ENCODE measurements at places on chromosomes 13 and 19.

DNA sequence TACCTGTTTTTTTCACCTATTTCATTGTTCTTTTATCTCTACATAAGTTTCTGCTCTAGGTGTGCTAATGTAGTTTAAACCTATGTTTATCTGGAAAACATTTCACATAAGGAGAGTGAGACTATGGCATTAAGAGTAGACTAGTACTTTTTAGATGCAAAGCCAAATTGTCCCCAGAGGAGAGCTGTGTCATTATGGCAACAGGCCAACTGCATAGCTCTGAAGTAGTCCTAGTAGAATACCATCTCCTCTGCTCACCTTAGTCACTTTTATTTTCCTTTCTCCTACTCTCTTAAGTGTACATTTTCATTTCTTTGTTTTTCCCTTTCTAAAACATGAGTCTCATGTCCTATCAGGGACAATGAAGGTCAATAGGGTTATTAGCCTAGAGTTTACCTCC, 123.1 kb downstream of the ITGBL1 start:
- DNase-seq = no peak

- no peak for DNase-seq
Measured at GRCh38 chr19:49465371-49465770, 8.6 kb upstream of the FLT3LG start.

- DNase-seq = no peak
Measured at GRCh38 chr13:47126432-47126831, 229.6 kb upstream of the HTR2A start.

DNA sequence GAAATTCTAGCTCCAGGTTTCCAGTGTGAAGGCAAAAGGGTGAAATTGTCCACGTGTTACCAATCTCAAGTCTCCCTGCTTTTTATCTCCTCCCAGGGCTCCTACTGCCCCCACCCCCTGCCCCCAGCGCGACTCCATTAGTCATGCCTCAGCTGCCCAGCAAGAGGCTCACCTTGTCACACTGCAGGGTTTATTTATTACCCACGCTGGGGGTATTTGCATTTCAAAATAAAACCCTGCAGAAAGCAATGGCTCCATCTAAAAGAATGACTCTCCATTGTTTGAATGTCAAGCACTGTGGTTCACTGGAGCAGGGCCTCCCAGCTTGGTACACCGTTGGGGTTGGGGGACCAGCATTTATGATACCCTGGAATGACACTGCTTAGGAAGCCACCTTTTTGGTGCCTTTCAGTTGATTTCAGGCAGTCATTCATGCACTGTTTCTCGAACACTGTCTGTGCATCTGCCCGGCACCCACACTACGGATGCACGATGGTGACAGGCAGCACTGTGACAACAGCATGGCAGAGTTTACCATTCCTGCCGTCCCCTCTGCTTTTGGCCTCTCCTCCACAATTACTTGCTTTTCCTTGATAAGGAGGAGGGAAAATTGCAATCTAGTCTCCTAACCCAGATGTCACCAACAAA, 9.9 kb upstream of the POP4 start:
- DNase-seq = no peak

DNA sequence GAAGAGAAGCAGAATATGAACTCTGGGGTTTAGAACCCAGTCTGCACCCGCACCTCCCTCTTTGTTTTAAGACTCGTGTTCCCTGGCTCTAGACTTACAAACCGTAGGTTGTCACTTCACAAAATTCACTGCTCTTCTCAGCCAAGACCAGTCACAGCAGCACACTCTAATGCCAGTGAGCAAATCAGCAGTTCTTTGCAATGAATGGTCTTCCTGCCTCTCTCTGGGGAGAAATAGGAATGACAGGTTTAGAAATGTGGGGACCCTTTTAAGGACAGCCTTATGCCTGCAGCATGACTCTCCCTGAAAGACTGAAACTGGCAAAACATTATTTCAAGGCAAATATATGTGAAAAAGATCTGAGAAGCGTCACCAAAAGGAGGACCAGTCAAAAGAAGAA, 156.9 kb downstream of the KCTD15 start:
- DNase-seq = no peak

- DNase-seq = no peak
Measured at GRCh38 chr13:28339419-28339818, 155.5 kb downstream of the FLT1 start.

DNA sequence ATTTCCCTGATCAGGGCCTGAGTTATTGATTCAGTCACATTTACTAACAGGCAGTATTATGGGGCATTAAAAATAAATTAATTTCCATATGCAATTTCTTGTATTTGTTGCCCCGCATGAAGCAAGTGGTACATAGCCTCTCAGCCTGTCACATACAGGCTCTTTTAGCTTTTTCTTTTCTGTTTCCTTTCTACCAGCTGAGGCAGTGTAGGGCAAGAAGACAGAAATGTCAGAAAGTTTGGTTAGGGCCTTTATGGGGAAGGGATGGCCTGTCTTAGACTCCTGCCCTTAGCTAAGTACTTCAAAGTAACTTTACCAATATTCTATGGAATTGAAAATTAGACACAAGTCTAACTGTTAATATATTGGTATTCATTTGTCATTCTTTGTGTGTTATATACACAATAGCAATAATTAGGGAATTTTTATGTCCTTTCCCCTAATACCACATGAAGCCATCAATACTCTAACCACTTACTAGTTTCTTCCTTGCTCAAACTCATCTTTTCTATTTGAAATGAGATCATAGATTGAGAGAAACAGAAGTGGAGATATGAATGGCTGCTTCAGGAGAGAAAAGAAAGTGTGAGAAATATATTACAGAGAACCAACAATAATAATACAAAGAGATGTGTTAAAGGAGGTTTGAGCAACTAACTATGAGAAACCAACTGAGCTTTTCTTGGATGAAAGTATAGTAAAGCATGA, 669.6 kb downstream of the PCDH17 start:
- DNase-seq = no peak

- DNase-seq = no peak
Measured at GRCh38 chr13:31264151-31264550, 64.4 kb downstream of the B3GLCT start.

DNA sequence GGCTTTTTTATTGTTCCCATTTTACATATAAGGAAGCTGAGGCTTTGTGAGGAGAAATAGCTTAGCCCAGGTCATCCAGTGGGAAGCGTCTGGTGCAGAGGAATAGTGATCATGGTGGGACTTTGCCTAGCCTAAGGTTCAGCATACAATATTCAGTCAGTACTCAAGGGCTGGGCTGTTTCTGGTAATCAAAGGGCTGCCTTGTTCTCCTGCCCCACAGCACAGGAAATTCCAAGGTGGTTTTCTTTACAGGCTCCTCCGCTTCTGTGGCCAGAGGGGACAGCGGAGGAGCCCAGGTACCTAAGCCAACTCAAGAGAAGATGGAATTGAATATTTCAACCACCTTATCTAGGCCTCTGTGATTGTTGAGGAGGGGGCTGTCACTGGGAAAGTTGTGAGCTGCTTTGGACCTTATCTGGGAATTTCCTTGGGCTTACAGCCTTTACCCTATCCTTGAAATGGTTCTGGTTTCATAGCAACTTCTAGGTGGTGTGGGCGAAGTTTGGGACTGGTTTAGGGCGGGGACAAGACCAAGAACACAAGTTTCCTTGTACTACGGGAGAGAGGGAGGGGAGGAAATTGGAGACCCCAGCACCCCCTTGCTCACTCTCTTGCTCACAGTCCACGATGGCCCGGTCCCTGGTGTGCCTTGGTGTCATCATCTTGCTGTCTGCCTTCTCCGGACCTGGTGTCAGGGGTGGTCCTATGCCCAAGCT, at the start of gene MIA:
Gene MIA, plus strand, starts transcription at position 606 of the 716 bp plus-strand sequence. Its CDS starts 22 bp downstream, at position 628.
- no peak for DNase-seq

GRCh38 chr13:74287724-74288169, 153.5 kb upstream of the KLF12 start:
- peak; percentile 79 for DNase-seq

- DNase-seq = no peak
Measured at GRCh38 chr19:38304352-38304865, 358 bp downstream of the C19orf33 start.

- no peak for DNase-seq
Measured at GRCh38 chr19:941292-942132, 15.7 kb downstream of the ARID3A start.

DNA sequence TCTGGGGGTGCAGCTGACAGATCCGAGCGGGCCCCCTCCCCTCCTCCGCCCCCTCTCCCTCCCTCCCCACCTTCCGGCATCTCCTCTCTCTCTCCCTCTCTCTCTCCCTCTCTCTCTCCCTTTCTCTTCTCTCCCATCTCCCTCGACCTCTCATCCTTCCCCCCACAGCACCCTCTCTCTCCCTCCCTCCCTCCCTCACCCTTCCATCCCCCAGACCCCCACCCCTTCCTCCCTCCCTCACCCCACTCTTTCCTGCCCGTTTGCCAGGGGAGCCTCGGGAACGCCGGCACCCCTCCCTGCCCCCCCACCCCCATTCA, 666 bp downstream of the CELF5 start:
- DNase-seq = no peak

GRCh38 chr19:27709496-27709895, 1503.5 kb downstream of the UQCRFS1 start:
- no peak for DNase-seq

DNA sequence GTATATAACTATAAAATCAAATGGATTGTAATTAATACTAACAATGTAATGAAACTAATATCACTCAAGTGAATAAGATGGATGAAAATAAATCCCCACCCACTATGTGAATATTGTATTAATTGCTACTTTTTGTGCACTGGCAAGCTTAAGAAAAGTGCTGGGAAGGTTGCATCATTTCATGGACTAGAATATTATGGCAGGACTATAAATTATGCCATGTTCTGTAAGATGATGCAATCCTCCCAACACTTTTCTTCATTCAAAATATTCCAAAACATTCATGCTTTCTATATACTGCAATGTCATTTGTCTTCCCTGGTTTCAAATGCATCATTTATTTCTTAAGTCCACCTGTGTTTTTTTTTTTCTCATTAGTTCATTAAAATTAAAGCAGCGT, 457.6 kb upstream of the GPC6 start:
- DNase-seq = no peak

- DNase-seq = peak; percentile 89
Measured at GRCh38 chr19:7874076-7874896, at the start of gene PRR36. Gene PRR36 (minus strand): TSS chr19:7874390. CDS start chr19:7873689, 701 bp downstream.

- no peak for DNase-seq
Measured at GRCh38 chr19:47310819-47311218, 1.2 kb downstream of the C5AR1 start.

DNA sequence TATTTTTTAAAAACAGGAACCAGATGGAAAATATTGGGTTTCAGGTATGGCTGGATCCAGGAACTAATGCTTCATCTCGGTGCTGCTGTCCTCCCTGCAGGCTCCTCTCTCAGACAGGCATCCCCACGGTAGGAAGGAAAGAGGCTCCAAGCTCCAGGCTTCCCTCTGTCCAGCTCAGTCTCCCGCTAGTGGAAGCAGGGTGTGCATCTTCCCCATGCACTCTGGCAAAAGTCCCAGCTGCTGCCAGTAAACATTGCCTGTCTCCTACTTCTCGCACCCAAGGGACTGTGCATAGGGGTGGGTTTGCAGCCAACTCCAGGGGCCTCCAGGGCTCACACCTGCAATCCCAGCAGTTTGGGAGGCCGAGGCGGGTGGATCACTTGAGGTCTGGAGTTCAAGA, 29.2 kb downstream of the IL12RB1 start:
- no peak for DNase-seq
